Fibroblast of the aortic adventitia (primary cell): ENCODE measurements at places on chromosomes 3 and 15. TPM values are rescaled to one million over a fixed set of nuclear protein-coding genes. Genes with fewer than 3 reads are reported as not detected.
A peak's percentile ranks its signal among the peaks of the same experiment; 100 is the strongest.

DNA sequence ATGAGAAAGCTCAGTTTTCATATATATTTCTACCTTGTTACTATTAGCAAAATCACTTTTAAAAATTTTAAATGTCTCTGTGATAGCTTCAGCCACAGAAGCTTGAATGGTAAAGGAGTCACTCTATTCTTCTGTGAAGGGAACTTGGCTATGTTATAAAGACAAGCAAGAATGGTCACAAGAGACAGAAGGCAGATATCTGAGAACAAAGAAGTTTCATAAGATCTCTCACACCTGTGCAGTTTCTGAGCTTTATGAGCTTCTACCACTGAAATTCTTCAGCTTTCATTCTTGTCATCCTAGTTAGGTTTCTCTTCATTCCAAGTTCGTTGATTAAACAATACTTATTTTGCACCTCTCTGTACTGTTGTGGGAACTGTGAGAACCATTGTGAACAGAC, 853.4 kb downstream of the IGSF11 start:
- DNase-seq: no peak

- no peak for DNase-seq
Measured at GRCh38 chr3:64574194-64574593, 113.6 kb downstream of the ADAMTS9 start.

DNA sequence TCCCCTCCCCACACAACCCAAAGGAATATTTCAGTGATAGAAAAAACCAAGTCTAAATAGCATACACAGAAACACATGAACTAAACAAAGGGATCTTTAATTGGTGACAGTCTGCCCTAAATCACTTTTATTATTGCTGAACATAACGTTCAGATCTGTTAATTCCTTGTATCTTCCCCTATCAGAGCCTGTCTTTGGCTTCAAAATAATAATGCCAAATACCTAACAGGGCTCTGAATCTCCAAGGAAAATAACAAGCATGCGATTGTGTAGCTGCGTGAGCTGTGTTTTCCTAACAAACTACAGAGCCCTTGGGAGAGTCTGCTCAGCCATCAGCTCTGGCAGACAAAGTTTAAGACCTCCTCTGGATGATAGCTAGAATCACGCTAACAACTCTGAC, 1010.1 kb downstream of the ROBO1 start:
- no peak for DNase-seq

GRCh38 chr3:120683213-120683612, 1.2 kb upstream of the HGD start:
- DNase-seq: peak; percentile 38

DNA sequence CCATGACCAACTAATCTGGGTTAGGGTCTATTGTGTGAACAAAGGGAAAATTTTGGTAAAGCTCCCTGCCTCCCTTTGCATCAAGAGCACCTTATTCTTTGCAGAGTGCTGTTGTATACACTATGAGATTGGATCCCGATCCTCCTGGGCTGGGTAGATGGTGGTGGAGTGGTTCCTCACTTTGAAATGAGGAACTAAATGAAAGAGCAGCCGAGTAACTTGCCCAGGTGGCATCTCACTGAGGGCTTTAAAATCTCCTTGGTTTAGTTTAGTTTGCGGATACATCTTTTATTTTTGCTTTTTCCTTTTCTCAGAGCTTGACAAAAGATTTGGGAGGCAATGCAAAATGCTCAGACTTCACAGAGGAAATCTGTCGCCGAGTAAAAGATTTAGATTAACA, 19.4 kb downstream of the IDH3A start:
- no peak for DNase-seq

GRCh38 chr3:44942202-44942921, 33.6 kb downstream of the ZDHHC3 start:
- peak; percentile 27 for DNase-seq

IL20RB gene
- total RNA-seq: 3.9 and 4.6 TPM in 2 replicates

CADM2 gene
- total RNA-seq: 2.2 TPM in 1 of 2 replicates, not detected in the other

ATP13A4 gene
- total RNA-seq: 0.09 TPM in 1 of 2 replicates, not detected in the other

ZNF80 gene
- not detected in 2 replicates for total RNA-seq
